Astrocyte of the spinal cord (primary cell): ENCODE measurements at places on chromosomes 12 and 14.

DNA sequence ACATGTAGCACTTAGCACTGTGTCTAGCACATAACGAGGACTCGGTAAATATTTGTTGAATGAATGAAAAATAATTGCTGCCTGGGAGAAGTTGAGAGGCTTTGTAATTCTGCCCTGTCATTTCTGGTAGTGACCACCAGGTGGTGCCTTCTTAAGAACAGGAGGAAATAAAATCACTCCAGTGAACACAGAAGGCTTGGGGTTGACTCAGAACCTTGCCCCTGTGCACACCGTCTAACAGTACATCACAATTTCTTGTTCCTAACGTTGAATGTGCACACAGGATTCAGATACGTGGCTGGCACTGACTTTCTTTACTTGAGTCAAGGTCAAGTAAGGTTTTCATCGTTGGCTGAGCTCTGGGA, 91.8 kb downstream of the RGS6 start:
- DNase-seq: peak; percentile 3

DNA sequence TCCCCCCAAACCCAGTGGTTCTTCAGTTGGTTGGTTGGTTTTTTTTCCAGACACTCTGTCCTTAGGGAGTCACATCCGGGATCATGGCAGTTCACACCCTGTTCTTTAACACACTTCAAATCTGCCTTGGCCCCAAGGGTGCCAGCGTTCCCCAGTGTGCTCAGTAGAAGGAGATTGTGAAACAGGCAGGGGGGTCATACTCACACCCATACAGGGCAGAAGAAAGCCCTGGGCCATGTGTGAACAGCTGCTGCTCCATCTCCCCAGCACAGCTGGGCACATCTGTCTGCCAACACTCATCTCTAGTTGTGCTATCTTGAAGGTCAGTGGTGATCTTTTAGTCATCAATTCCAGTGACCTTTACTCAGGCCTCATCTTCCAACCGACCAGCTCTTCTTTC, 64.4 kb upstream of the FUT8 start:
- DNase-seq: no peak

GRCh38 chr12:2490831-2491230, 303.9 kb upstream of the FKBP4 start:
- no peak for DNase-seq

DNA sequence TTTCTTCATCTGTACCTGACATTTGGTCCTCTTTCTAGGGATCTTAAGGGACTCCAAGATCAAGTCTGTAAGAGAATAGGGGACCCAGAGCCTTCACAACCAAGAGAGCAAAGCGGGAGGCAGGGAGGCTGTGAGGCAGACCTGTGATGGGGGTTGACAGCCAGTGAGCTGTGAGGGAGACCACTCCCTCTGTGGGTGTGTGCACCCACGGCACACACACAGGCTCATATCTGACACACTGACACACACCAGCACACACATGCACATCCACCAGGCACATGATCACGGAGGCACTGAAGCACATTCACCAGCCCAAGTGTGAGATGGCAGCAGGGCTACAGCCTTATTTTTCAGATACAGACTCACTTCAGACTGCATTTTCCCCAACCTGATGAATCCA, 55.2 kb downstream of the SPTB start:
- DNase-seq: no peak

DNA sequence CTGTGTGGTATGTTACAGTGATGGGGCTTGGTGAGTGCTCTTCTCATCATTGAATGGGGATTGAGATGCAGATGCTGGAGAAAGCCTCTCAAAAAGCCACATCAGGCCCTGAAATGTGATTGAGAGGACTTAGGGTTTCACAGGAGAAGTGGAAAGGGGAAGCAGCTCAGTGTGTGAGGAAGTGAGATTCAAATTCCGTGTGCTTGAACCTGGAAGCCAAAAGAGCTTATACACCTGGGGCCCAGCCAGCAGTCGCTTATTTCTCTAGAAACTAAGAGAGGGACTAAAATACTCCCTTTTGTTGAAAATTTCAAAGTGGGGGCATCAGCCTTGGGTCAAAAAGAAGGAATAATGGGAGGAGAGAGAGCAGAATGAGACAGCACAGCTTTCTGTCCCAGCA, 39.1 kb upstream of the GZMB start:
- no peak for DNase-seq

DNA sequence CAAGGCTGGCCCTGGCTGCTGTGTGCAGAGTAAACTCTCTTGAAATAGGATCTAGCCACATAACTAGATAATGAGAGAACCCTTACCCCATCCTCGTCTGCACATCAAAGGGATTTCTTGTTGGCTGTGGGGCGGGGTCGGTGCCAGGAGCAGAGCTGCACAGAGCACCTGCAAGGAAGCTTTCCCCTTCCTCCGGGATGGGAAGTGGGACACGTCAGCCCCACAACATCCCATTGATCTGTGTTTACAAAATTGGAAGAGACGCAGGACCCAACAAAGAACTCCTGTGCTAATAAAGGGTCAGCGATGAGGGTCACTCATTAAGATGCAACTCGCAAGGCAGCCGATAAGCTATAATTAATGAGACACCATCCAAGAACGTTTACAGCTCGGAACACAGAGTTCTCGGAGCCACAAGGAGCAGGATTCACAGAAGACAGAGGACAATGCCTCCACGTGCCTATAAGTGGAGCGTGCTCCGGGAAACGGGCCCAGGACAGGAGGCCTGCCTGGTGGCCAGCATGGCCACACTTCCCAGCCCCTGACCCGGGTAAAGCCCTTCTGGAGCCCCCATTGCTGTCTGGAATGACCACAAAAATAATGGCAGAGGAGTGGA, 171.5 kb downstream of the SLC15A4 start:
- DNase-seq: no peak

- no peak for DNase-seq
These were observed 41.2 kb upstream of the FKBP4 start for GRCh38 chr12:2753536-2753935.

DNA sequence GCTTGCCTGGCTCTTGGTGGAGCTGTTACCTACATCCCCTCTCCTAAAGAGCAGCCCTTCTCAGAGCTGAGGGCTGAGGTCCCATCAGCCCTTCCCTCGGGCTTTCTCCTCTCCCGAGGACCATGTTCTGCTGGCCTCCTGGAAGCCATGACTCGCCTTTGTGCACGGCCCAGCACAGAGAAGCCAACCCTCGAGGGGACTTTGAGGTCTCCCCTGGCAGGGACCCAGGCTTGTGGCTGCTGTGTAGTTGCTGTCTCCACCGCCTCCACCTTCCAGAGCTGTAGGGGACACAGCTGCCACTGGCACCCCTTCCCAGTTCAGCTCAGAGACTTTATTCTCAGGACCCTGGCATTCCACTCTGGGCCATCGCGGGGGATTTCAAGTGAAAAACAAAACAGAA, 22.9 kb upstream of the CCND2 start:
- no peak for DNase-seq

GRCh38 chr14:39499514-39499913, 67.3 kb upstream of the FBXO33 start:
- DNase-seq: no peak

DNA sequence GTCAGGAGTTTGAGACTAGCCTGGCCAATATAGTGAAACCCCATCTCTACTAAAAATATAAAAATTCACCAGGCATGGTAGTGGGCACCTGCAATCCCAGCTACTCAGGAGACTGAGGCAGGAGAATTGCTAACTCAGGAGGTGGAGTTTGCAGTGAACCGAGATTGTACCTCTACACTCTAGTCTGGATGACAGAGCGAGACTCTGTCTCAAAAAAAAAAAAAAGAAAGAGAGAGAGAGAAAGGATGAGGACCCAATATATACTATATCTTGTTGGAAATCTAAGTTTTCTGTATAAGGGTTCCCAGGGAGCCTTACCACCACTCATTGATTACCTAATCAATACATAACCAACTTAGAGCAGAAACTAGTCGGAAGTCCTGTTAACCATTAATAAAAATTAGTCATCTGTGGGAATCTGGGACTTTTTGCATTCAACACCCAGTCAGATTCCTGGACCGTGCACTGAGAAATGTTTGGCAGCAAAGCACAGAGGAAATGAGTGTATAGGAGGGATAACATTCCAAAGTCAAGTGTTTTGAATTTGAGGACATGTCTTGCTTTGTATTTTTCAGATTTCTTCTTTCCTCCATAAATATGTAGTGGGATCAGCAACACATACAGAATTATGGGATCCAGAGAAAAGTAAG, 44.8 kb upstream of the NR2C1 start:
- DNase-seq: peak; percentile 81

GRCh38 chr12:66144791-66145754, 14.5 kb upstream of the LLPH start:
- DNase-seq: peak; percentile 67

GRCh38 chr14:49634547-49635334, at the start of gene DNAAF2:
DNAAF2 (minus strand) TSS chr14:49635244; CDS start chr14:49635149, 95 bp downstream.
- peak; percentile 75 for DNase-seq

DNA sequence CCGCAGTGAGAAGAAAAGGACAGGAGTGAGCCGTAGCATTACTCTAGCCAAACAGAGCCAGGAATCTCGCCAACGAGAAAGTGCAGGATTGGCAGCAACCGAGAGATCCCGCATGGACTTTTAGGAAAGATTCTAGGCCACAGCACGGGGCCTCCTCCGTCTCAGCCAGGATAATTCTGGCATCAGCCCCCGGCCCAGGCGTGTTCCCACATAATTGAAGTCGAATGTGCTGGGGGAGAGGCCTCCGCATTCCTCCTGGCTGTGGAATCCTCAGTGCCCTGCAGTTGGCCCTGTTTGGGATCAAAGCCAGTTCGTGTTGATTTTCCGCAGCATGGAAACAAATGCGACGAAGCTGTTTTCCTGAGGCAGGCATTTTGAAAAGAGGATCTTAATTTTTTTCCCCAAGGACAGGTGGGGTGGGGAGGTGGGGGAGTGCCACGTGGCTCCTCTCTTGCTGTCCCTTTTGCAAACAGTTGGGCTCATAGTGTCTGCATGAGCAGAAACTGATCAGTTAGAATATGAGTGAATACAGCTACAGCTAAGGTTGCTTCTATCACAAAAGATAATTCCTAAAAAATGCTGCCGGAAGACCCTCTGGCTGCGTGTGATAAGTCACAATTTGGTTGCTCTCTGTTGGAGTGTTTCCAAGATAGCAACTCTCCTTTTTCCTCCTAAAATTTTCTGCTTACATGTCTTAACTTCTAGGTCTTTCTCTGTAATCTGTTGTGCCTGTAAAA, 37.3 kb upstream of the ATXN2 start:
- DNase-seq: peak; percentile 64

DNA sequence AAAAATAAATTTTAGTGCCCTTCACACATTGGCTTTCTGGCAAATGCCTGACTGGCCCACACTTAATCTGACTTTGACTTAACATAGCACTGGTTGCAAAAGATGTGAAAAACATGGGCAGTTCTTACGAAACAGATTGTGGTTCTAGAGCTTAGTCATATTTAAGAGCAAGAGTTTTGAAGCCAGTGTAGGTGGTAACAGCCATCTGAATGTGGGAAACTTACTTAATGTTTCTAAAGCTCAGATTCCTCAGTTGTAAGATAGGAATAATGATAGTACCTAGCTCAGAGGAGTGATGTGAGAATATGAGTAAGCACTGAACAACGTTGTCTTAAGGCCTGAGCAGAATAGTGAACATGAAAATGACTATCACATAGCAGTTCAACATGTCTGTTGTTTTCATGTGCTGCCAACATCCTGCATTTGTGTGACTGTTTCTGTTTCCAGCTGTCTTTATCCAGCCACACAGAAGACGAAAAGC, 262.7 kb downstream of the SYT1 start:
- peak; percentile 90 for DNase-seq

DNA sequence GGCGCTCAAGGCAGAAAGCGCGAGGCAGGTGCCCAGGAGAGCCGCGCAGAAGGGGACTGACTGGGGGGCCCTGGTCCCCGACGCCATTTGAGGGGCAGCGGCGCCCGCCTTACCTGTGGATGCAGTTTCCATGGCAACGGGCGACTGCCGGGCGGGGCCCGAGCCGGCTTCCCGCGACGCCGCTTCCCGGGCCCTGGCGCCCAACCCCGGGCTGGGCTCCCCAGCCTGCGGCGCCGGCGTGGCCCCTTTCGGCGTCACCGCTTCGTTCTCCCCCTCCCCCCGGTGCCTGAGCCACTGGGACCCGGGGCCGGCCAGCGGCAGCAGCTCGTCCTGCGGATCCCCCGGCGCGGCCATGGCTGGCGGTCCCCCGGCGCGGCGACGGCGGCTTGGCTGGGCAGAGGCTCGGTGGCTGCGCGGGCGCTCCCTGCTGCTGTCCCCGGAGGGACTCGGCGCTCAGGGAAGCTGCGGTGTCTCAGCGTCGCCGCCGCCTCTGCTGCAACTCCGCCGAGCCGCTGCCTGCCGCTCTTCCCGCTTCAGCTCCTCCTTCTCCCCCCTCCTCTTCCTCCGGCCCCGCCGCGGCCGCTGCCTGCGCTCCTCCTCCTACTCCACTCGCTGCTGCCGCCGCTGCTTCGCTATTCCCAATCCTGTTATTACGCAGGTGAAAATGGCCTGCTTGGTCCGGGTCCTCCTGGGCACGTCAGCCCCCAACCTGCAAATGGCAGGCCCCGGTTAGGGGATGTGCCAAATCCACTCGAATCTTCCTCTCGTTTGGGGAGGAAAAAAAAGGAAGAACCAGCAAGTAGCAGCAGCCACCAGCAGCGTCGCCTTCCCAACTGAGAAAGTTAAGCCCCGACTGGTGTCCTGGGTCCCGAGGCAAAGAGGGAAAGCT, at the start of gene RTN1:
Gene RTN1, minus strand, starts transcription at position 500 of the 889 bp plus-strand sequence. Its CDS starts 146 bp downstream, at position 354.
- DNase-seq: peak; percentile 49

DNA sequence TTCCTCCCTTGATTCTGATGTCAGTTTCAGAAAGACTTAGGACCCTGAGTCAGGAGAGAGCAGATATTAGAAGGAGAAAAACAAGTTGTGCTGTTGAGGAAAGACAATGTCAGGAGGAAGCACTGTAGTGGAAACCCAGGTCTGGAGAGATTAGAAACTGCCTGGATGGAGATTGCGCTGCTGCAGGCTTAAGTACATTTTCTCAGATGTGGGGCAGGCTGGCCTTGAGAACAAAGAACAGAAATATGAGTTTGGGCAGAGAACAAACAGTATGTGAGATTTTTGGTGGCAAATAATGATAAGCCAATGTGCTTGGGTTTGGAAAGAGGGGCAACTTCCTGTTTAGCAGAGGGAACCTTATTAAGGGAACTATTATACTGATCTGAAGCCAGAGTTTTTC, 74.3 kb upstream of the PRMT8 start:
- no peak for DNase-seq

DNA sequence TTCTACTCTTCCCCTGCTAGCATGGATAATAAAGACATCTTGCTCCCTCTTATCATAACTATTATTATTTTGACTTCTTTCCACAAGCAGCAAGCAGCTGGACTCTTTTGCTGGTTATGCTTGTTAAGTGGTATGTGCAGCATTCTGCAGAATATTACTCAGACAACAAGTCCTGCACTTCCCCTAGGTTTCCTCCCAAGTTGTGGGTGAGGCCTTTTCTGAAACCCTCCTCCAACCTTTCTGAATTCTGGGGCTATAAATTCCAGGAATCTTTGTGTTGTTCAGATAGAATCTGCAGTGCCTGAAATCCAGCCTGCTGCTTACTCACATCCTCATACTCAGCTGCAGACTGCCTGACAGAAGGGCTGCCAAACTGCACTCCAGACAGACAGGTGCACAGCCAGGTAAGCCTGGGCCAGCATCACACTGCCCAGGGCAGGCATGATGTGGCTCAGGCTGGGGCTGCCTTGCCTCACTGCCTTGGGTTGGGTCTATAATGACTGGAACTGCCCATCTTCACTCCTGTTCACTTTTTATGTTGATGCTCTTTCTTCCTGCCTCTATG, 6.2 kb upstream of the DHRS2 start:
- no peak for DNase-seq

- no peak for DNase-seq
These were observed 141.0 kb upstream of the ARHGAP5 start for GRCh38 chr14:31936115-31936514.

- DNase-seq: peak; percentile 55
These were observed 39.1 kb upstream of the INF2 start for GRCh38 chr14:104650057-104650980.
